ENCODE measurements at places on chromosomes 16 and 17.

DNA sequence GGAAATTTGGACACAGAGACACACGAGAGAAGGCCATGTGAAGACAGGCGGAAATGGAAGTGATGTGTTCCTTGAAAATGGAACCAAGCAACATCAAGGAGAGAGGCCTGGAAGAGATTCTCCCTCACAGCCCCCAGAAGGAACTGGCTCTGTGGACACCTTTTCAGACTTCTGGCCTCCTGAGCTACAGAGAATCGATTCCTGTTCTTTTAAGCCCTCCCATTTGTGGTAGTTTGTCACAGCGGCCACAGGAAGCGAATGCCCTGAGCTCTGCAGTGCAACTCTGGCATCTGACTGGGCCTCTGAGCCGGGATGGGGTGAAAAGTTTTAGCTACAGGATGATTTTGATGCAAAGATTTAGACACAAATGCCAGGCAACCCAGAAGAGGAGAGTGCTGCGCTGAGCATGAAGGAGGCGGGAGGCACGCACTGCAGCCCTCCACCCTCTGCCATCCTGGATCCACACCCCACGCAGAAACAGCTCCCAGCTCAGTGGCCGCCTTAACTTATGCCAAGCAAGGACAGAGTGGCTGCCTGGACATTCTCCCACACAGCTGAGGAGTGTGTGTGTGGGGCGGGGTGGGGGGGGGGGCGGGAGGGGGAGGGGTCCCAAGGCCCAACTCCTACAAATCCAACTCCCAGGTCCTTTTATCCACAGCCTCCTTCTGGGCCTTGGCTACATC lies 2.2 kb downstream of the TIMP2 start:
- no peak for DNase-seq

DNA sequence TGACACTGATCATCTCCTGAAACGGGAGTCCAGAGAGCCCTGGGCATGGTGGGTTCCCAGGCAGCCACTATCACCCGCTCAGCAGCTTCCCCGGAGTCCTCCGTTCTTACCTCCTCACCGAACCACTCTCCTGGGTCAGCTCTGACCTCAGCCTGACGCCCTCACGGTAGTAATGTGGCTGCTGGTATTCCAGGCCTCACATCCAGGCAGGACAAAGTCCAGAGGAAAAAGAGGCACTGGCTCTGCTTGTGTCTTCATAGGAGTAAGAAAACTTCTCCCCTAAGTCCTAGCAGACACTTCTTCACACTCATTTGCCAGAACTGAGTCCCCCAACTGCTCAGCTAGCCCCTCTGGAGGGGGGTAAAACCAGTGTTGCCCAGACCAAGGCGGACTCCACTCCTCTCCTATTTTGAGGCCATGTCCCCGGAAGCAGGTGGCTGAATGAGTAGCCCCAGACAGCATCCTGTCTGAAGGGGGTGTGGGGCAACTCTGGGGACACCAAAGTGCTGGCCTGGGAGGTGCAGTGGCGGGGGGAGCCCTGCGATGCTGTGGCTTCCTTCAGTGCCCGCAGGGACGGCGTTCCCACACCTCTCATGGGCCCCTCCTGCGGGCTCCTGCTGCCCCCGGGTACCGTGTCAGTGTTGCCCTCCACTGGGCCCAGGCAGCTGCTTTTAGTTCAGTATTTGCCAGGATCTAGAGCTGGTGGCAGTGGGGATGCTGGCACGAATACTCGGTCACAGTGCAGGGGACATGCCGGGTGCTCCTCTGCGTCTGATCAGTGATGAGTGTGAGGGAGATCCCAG lies 5.4 kb downstream of the FSCN2 start:
- no peak for DNase-seq

DNA sequence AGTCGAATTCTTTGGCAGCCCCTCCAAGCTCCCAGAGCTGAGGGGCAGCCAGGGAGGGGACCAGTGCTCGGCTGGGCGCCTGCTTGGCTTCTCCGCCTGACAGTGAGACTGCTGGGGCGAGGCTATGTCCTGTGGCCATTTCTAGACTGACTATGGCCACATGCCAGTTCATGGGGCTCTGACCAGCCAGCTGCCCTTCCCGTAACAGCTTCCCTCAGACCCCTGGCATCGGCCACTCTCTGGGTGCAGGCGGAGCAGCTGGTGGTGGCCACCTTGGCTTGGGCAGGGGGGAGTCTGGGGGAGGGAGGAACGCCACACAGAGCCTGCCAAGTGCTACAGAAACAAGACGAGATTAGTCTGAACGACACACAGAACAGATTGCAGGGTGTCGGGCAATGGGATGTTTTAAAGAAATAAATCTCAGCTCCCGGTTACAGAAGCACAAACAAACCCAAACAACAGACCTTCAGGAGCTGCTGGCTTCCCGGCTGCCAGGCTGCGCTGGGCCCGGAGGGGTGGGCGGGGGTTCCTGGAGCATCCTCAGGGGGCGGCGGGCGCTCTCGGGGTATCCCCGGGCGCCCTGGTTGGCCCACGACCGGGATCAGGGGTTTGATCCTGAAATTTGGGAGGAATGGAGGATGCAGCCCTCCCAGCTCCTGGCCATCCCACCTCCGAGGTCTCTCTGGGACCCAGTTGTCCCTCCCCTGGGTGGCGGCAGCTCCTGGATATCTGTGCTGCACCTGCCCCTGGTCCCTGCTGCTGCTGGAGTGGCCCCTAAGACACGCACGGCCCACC lies 34.5 kb downstream of the TBC1D16 start:
- DNase-seq: no peak

DNA sequence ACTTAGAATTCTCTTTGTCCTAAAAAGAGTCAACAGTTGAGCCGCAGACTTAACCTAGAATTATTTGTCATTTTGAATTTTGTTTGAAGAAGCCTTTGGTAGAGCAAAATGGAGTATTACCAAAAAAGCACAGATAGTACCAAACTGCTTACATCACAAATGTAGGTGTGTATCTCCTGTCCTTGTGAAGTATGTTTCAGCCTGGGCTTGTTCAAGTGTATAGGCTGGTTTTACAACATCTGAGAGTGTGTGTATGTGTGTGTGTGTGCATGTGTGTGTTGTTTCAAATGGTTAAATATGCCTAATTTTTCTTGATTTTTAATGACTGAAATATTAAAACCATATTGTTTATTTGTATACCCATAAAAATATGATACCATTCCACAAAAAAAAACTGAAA lies 188.7 kb upstream of the AXIN2 start:
- DNase-seq: no peak

GRCh38 chr16:1674751-1675664 lies 3.1 kb upstream of the JPT2 start:
- peak; percentile 82 for DNase-seq

DNA sequence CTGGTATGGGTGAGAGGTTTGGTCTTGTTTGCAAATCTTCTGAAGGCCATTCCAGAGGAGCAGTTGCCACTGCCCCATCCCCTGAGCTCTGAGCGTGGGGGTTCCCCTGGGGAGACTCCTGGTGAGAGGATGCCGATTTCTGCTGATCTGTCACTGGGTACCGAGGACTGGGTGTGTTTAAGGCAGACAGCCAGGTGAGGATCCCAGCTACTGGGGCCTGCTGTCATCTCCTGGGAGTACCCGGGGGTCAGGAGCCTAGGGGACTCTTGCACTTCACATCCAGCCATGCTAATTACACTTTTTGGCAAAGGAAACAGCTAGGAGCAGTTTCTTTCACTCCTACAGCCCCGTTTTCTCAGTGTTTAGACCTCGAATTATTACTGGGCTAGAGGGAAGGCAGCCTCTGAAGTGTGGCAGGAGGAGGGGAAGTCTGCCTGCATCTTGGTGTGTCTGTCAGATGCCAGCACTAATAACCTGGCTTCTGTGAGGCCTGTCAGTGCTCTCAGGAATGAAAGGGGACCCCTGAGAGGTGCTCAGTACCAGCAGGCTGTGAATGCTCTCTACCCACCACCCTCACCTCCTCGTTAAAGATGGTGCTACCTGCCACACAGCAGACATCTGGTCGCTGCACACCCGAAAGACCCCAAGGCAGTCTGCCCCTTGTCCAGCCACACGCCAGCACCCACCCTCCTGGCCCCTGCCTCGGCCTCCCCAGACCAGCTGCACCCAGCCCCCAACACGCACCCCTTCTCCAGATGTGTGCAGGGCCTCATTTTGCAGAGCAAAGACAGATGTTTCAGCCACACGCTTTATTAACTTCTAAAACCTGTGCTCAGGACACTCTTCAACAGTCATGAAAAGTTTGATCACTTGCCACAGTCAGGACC lies 43.2 kb downstream of the SNX20 start:
- no peak for DNase-seq

GRCh38 chr17:61363601-61364462 lies 35.8 kb upstream of the TBX2 start:
- no peak for DNase-seq

GRCh38 chr17:74199306-74200092 lies 4.0 kb upstream of the RPL38 start:
- DNase-seq: peak; percentile 82

- DNase-seq: no peak
Measured at GRCh38 chr17:47948706-47949196, 7.4 kb downstream of the PNPO start.

DNA sequence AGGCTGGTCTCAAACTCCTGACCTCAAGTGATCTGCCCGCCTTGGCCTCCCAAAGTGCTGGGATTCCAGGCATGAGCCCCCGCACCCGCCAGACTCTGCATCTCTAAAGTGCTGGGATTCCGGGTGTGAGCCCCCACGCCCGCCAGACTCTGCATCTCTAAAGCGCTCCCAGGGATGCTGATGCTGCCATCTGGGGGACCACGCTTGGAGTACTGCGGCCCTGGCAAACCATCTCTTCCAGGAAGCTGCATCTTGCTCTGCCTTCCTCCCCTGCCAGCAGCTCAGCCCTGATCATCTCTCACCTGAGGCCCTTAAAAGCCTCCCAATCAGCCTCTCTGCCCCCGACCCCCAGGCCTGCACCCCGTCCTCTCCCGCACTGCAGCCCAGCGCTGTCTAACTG lies 4.1 kb downstream of the CEP295NL start:
- DNase-seq: no peak

DNA sequence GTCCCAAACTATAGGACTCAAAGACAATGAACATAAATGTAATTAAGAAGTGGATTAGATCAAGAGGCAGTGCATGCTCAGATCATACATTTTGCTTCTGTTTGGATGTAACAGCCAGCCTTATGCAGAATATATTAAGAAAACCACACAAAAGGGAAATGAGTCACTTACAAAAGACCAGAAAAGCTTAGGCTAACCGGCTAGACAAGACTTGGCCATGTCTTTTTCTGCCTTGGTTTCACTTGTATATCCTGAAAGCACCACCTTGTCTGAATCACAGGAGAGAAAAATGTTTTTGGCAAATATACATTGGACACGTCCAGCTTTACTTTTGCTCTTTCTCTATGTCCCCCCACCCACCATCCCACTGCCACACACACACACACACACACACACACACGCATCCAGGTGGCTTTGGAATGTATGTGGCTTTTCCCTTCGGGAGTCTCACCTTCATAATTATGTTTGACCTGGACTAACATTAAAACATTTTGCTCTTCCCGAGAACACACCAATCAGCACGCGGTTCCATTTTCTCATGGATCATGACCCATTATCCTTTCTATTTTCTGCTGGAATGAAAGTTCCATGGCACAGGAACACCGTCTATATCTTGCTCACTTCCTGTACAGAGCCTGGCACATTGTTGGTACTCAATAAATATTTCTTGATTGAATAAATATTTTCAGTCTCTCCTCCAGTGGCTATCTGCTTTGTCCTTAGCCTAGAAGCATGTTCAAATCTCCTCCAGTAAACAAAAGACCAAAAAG lies 64.6 kb downstream of the CDK5R1 start:
- DNase-seq: no peak

GRCh38 chr16:86931410-86931941 lies 353.1 kb downstream of the FOXL1 start:
- DNase-seq: peak; percentile 60

GRCh38 chr16:68921637-68922036 lies 78.3 kb downstream of the TANGO6 start:
- DNase-seq: peak; percentile 26

DNA sequence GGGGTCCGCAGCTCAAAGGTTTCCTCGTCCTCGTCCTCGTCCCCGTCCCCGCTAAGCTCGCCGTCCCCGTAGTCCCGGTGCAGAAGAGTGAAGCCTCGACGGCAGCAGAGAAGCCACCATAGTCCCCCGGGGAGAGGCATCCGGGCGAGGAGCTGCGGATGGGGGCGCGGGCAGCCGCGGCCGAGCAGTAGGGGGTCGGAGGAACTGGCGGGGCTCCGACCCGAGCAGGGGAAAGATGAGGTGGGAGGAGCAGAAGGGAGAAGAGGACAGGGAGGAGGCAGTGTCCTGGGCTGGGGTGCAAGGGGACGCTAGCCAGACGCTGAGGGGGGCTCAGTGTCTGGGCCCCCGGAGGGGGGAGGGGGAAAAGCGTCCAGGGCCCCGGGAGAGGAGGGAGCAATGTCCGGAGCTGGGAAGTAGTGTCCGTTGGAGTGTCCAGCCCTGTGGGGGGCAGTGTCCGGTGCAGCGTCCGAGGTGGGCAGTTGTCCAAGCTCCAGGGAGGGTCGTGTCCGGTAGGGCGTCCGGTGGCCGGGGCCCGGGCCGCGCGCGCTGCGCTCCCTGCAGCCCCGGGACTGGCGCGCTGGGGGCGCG lies at the start of gene PLEKHH3:
Gene PLEKHH3 (minus strand): TSS at position 571 of the 588 bp plus-strand sequence. CDS start 431 bp downstream, at position 140.
- no peak for DNase-seq

- DNase-seq: no peak
Measured at GRCh38 chr16:56450275-56450985, 702 bp downstream of the NUDT21 start.

DNA sequence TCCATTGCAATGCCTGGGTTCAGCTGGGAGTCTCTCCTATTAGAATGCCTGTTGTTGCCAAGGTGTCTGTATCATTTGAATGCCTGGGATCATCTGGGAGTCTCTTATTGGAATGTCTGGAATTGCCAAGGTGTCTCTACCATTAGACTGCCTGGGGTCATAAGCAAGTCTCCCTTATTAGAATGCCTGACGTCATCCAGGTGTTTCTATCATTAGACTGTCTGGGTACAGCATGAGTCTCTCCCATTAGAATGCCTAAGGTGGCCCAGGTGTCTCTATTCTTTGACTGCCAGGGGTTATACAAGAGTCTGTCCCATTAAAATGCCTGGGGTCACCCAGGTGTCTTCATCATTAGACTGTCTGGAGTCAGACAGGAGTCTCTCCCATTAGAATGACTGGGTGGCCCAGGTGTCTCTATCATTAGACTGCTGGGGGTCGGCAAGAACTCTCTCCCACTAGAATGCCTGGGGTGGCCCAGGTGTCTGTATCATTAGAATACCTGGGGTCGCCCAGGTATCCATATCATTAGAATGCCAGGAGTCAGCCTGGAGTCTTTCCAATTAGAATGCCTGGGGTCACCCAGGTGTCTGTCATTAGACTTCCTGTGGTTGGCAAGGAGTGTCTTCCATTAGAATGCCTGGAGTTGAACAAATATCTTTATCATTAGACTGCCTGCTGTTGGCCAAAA lies 2274.0 kb downstream of the TP53TG3F start:
- no peak for DNase-seq

- DNase-seq: no peak
Measured at GRCh38 chr17:80941171-80941570, 50.5 kb upstream of the CHMP6 start.

- no peak for DNase-seq
Measured at GRCh38 chr17:20180661-20181060, 171.5 kb downstream of the SPECC1 start.

GRCh38 chr17:17015230-17015629 lies 27.0 kb upstream of the MPRIP start:
- DNase-seq: no peak

Measured in HTR-8/SVneo (cell line).